Sigmoid colon (tissue), 7 donors: ENCODE measurements at places on chromosomes 12 and 14. TPM values are rescaled to one million over a fixed set of nuclear protein-coding genes. Genes with fewer than 3 reads are reported as not detected.

ABCC9 gene
- 35.7 TPM for total RNA-seq

DCAF5 gene
- total RNA-seq = 56.8 TPM

TMEM233 gene
- not detected for total RNA-seq

CRIP2 gene
- 64.2 TPM for total RNA-seq

KRT78 gene
- not detected for total RNA-seq

NXPH4 gene
- total RNA-seq = not detected

KIF26A gene
- 2.5 TPM for total RNA-seq

GPR84 gene
- total RNA-seq = not detected
